Activated naive CD8-positive, alpha-beta T cell treated with anti-CD3 and anti-CD28 coated beads for 36 hours (primary cell): ENCODE measurements at places on chromosomes 1 and 21. TPM values are rescaled to one million over a fixed set of nuclear protein-coding genes. Genes with fewer than 3 reads are reported as not detected.

DNA sequence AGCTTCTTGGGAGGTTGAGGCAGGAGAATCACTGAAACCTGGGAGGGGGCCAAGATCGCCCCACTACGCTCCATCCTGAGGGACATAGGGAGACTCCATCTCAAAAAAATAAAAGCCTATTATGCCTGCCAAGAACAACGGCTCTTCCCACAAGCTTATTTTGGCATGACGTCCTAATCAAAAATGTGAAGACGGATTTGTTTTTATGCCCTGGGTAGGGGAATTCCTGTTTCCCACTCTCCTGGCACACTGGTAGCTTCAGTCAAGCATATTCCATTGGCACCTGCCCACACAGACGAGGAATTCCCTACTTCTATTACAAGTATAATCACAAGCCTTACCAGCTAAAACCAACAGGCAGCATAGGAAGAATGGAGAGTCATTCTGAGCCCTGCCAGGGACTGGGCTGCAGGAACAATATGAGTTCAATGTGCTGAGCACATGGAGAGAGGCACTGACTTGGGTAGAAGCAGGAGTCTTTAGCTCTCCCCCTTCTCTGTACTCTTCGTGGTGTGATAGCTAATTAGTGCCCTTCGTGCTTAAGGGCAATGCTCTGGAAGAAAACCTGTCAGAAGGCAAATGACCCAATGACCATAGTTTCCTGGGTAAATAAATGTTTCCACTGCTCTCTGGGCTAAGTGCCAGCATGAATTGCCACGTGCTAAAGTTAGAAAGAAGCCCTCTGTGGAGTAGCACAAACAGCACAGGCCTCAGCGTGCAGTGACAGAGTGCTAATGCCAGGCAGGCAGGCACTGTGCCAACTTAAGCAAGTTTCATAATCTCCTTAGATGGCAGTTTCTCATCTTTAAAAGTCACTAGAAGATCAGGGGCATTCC is 16.8 kb downstream of the TNFSF4 start:
- DNase-seq = no peak

GRCh38 chr21:16419188-16419921 is 689.6 kb downstream of the USP25 start:
- no peak for DNase-seq

- no peak for DNase-seq
These were observed 18.8 kb downstream of the KCNC4 start for GRCh38 chr1:110228869-110229268.

- no peak for DNase-seq
These were observed 11.7 kb downstream of the NDC1 start for GRCh38 chr1:53826367-53826766.

DNA sequence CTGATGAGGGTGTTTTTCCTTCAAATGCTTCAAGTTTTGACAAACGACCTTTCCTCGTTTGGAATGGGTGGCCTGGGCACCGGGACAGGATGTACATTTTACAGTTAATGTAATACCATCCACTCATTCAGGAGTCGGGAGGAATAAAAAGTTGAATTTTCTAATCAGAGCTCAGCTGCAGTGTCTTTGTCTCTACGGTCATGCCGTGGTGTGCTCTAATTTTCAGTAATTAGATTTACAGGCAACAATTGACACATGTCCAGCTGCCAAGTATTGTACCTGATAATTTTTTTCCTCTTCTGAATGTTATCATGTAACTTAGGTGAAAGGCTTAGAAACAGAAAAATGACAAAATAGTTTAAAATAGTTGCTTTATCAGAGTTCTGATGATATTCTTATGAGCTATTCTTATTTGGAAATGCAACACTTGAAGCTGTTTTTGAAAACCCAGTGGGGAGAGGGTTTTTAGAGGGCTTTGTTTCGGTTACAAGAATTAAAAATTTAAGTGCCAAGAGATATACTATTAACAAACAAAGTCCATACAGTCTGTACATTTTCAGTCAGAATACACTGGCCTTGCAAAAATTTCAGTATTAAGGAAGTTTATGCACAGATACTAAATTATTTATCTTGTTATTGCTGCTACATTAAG is 1.0 kb downstream of the CDKN2C start:
- DNase-seq = no peak

OR2L8 gene
- total RNA-seq = not detected

DNA sequence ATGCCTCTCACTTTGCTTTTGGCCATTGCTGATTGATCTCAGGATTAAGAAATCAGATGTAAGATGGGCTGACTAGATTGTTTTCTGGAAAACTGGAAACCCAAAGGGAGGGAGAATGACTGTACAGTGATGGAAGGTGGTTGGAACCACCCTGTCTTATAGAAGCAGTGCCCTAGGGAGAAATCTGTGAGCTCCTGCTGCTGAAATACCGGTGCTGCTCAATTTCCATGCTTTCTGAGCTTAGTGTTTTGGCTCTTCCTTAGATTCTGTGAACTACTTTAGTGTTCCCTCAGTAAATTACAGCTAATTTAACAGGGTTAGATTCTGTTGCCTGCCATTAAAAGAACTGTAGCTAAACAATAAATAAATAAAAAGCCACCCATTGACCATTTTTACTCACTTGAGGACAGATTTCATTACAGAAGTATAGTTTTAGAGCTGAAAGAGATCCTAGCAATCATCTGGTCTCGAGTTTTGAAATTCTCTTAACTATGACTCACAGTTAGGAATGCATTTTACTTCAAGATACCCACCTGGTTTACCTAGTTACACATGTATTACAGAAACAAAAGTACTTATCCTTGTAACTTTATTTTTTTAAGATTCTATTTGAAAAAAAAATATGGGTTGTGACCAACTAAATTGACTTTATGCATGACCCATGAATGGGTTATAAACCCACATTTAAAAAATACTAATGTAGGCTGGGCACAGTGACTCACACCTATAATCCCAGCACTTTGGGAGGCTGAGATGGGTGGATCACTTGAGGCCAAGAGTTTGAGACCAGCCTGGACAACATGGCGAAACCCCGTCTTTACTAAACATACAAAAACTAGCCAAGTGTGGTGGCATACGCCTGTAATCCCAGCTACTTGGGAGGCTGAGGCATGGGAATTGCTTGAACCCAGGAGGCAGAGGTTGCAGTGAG is 33.2 kb downstream of the CAMSAP2 start:
- no peak for DNase-seq

- no peak for DNase-seq
These were observed 39.4 kb upstream of the PTGFRN start for GRCh38 chr1:116870300-116870699.

- DNase-seq = peak; percentile 80
These were observed 72.6 kb upstream of the TARDBP start for GRCh38 chr1:10939654-10940450.

DNA sequence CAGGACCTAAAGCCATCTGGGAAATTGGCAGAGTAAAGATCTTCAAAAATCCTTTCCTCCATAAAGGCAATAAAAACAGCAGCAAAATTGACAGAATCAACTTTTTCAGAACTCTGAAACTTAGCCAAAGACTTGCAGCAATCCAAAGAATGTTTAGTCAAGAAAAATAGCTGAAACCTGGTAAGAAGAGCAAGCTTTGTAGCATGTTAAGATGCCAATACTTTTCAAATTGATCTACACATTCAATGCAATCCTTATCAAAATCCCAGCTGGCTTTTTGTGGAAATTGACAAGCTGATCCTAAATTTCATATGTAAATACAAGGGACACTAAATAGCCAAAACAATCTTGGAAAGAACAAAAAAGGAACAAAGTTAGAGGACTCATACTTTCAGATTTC is 23.8 kb upstream of the FAM163A start:
- no peak for DNase-seq

DNA sequence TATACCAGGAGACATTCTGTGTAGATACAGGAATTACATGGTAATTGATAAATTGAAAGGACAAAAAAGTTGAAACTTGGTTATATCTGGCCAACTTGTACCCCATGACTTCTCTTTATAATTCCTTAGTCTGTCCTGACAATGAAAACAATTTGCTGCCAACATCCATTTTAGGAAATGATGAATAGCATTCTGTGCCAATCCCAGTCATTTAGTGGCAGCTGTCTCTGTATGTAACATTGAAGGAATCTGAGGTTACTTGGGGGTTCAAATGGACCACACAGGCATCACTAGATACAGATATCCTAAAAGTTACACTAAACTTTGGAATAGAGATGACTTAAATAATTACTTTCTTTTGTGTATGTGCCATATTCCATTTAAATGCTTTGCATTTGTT is 38.2 kb downstream of the DHX9 start:
- DNase-seq = no peak

DNA sequence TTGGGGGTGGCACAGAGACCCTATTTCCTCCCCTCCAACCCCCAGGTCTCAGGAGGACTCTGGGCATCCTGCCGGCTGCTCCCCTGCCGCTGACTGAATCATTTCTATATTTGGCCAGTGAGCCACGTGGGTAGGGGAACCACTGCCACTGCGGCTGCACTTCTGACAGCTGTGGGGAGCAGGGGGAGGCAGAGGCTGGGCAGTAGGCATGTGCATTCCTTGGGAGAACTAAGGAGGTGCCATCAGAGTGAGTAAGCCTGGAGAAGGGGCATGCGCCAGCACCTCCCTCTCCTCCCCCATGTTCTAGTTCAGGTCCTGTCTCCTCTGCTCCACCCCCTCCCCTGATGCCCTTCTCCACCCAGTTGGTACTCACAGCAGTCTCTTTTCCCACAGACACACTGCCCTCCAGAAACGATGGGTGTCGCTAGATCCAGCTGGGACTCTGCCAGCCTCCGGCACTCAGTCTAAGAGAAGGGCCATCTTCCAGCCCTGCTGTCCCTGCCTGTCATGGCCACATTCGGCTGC is 12.0 kb downstream of the PPFIA4 start:
- DNase-seq = no peak

GRCh38 chr1:20322825-20323612 is 32.3 kb downstream of the VWA5B1 start:
- DNase-seq = no peak

DNA sequence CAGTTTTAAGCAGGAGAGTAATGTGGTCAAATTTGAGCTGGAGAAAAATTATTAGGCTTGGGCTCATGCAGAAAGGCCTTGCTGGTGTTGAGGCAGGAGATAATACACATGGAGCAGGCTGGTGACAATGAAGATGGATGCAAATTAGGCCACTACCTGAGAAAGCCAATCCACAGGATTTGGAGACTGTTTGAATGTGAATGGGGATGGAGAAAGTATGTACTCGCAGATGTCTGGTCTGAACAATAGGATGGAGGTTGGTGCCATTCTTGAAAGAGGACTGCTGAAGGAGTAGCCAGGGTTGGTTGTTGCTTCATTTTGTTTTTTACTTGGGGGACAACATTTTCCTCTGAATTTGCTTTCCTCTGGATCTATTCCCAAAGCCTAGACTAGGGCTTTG is 8.0 kb upstream of the KIRREL1 start:
- no peak for DNase-seq

HPCAL4 gene
- total RNA-seq = 1.8 TPM

SAMSN1 gene
- 119 TPM for total RNA-seq

DNA sequence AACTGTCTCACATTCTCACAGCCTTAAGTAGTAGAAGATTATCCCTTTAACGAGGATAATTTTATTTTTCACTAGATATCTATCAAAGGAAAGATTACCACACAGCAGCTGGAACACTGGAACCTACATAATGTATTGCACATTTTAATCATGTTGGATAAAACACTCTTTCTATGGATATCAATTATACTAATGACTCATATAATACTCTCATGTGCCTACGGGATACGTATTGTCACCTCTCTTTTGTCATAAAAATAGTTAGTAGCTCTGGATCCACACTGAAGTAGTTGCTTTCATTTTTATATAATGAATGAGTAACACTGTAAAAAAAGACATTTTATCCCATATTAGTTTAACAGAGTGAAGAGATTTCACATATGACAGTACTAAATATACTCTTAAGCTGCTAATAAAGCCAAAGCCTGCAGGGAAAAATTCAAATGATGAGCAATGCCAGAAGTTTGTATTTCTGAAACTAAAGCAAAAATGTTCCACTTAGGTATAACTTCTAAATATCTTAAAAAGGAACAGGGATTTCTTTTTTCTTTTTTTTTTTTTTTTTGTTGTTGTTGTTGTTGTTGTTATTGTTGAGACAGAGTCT is 408.7 kb upstream of the PKN2 start:
- DNase-seq = no peak
